Urothelium cell line (cell line): ENCODE measurements at places on chromosomes 2 and 18.
A peak's percentile ranks its signal among the peaks of the same experiment; 100 is the strongest.

GRCh38 chr2:126317790-126318431 is 338.0 kb upstream of the GYPC start:
- peak; percentile 16 for DNase-seq

DNA sequence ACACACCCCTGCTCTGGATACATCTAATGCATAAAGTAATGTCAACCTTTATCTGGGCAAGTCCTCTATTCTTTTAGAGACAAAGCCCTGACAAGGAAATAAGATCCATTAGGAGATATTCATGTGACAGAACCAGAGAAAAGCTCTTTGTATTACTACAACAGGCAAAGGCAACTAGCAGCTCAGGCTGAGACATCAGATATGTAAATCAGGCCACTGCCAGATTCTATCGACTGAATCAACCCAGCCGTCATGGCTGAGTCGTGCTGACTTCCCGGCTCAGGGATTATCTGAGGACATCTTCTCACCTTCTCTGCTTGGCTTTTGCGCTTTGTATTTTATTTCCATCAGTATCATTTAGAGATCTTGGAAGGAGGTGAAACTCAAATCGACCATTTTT is 294.5 kb downstream of the PLCL1 start:
- DNase-seq: no peak

DNA sequence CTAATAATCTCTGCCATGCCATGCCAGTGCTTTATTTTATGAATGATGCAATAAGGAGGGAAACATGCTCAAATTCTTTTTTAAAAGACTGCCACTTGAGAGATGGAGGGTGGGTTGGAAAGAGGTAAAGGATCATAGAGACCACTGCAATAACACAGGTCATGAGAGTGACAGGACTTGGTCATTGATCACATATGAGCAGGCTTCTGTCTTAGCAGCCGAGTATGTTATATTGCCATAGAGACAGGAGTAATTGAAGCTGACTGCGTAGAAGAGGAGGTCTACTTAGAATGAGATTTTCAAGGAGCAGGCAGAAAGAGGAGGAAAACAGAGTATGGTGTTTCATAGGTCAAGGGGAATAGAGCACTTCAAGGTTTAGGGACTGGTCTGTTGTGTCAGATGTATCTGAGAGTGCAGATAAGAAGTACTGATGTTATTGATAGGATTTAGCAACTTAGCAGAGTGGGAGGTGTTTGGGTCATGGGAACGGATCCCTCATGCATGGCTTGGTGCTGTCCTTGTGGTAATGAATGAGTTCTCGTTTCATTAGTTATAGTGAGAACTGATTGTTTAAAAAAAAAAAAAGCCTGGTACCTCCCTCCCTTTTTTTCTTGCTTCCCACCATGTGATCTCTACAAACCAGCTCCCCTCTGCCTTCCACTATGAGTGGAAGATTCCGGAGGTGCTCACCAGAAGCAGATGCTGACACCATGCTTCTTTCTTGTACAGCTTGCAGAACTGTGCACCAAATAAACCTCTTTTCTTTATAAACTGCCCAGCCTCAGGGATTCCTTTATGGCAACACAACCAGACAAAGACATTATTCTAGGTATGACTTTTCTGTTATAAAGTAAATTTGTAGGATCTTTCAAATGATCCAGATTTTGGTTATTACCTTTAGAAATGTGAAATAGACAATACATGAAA is 32.8 kb downstream of the UGP2 start:
- DNase-seq: no peak

GRCh38 chr18:49495480-49495879 is 8.4 kb upstream of the C18orf32 start:
- no peak for DNase-seq

- no peak for DNase-seq
Observed at GRCh38 chr2:222637067-222637466, 18.8 kb downstream of the FARSB start.

DNA sequence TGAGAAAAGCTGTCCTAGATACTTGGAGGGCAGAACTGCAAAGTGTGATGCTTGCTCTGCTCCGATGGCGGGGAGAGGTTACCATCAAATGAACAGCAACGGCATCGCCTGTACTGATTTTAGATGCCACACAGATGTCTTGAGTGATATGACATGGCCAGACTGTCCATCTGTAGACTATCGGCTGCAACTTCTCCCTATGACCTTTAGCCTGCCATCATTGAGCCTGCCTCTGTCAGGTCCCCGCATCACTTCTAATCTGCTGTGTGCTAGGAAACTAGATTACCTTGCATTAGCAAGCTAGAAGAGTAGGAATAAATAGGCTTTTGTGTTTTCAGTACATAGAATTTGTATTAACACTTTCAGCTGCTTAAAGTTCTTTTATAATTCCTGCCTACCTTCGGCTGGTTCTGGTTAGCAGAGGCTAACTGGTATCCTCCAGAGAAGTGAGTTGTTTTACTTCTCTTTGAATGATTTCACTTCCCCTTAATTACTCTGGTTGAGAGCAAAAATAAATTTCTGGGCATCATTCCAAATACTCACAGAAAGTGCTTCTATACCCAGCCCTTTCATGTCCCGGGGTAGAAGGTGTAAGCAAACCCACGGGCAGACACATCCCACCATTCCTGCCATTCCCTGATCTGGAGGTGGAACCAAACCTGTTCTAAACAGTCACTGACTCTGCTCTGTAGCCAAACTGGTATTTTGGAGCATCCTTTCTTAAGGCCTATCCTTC is 24.0 kb downstream of the GAREM2 start:
- DNase-seq: no peak

- no peak for DNase-seq
Observed at GRCh38 chr2:159457589-159457988, 158.8 kb downstream of the BAZ2B start.

DNA sequence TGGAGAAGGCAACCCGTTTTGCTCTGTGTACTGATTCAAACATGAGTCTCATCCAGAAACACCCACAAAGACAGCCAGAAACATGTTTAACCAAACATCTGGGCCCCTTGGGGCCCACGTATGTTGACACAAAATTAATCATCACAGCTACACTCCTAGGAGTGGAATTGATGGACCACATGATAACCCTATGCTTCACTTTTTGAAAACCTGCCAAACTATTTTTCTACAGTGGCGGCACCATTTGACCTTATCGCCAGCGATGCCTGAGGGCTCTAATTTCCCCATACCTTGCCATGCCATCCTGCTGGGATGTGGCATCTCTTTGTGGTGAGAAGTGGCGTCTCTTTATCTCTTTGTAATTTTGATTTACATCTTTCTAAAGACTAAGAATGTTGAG is 38.5 kb downstream of the PSMG2 start:
- peak; percentile 79 for DNase-seq

- no peak for DNase-seq
Observed at GRCh38 chr18:910247-910646, 5.6 kb downstream of the ADCYAP1 start.

DNA sequence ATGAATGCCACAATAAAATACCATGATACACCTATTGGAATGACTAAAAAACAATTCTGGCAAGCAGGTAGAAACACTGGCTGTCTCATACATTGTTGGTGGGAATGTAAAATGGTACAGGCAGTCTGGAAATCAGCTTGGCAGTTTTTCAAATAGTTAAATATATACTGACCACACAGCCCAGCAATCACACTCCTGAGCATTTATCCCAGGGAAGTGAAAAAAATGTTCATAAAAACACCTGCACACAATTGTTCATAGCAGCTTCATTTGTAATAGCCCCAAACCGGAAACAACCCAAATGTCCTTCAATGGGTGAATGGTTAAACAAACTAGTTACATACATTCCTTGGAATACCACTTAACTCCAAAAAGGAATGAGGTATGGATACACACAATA is 137.2 kb downstream of the TFCP2L1 start:
- no peak for DNase-seq

- DNase-seq: no peak
Observed at GRCh38 chr18:49059028-49059834, 108.5 kb upstream of the SMAD7 start.
